Islet precursor cell (in vitro differentiated cells): ENCODE measurements at places on chromosomes 13 and 19.
A peak's percentile ranks its signal among the peaks of the same experiment; 100 is the strongest.

DNA sequence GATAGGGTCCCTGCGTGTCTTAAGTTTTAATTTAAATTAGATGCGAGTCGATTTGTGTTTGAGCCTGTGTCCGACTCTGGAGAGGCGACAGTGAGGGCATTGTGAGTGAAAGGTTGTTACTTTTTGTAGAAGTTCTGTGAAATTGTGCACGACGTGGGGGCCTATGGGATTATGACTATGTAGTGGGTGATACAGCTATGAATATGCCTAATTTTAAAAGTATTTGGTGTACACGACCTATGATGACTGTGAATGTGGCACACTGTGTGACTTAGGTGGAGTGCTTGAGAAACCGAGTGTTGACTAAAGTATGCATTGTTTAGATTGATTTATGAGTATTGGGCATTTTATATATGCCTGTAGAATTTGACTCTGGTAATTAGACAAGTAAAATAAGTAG, 646 bp downstream of the ZNF567 start:
- DNase-seq = no peak

GRCh38 chr19:6343462-6343861, 10.1 kb upstream of the ACER1 start:
- DNase-seq = no peak

GRCh38 chr13:37869506-37869755, 141 bp downstream of the TRPC4 start:
- DNase-seq = peak; percentile 65

GRCh38 chr19:917323-918151, at the start of gene KISS1R:
Gene KISS1R, plus strand, starts transcription at chr19:917333. Its CDS starts 170 bp downstream, at chr19:917503.
- DNase-seq = peak; percentile 77

GRCh38 chr13:20497006-20497775, 28.5 kb downstream of the CRYL1 start:
- peak; percentile 13 for DNase-seq

DNA sequence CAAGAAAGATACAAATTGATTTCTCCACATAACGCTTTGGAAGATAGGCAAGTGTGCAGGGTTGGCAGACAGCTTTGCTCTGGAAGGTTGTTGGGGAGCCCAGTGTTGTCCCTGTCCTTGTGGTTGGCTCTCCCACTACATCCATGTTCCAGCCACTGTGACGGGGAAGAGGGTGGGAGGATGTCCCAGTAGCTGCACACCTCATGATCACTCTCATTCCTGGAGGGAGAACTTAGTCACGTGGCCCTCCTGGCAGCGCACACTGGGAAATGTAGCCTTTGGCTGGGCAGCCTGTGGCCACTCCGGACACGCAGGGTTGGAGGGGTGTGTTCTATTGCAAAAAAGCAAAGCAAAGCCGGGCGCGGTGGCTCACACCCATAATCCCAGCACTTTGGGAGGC, 9.9 kb downstream of the POLD1 start:
- DNase-seq = no peak

DNA sequence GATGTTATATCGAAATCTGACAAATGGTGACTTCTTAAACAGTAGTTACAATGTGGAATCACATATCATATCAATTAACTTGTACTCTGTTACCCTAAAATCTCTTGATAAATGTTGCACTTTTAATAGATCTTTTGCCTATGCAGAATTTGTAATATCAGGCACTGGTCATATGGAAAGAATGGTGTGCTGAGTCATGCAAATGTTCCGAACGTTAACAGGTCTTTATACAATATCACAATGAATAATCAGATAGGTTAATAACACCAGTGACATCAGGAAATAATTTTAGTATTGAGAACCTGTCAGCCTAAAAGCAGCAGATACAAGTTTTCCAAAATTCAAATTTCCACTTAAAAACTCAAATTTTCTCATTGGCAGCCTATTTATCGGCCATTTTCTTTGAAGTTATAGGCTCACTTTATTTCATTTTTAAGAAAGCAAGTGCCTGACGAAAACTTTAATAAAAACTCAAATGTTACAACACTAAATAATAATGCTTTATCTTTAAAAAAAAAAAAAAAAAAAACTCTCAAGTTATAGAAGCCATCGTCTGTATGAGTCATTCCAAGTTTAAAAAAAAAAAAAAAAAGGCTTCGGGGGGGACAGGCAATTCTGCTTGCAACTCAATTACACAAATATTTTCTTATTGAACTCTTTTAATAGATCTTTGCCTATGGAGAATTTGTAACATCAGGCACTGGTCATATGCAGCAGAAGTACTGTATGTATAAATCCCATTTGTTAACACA, 180.9 kb downstream of the DIAPH3 start:
- no peak for DNase-seq

DNA sequence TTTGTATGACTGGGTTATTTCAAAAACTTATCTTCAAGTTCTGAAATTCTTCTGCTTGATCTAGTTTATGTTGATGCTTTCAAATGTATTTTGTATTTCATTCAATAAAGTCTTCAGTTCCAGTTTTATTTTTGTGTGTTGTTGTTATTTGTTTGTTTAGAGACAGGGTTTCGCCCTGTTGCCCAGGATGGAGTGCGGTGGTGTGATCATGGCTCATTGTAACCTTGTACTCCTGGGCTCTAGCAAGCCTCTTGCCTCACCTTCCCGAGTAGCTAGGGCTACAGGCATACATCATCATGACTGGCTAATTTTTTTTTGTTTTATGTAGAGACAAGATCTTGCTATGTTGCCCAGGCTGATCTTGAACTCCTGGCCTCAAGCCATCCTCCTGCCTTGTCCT, 40.3 kb upstream of the ARHGEF7 start:
- no peak for DNase-seq

DNA sequence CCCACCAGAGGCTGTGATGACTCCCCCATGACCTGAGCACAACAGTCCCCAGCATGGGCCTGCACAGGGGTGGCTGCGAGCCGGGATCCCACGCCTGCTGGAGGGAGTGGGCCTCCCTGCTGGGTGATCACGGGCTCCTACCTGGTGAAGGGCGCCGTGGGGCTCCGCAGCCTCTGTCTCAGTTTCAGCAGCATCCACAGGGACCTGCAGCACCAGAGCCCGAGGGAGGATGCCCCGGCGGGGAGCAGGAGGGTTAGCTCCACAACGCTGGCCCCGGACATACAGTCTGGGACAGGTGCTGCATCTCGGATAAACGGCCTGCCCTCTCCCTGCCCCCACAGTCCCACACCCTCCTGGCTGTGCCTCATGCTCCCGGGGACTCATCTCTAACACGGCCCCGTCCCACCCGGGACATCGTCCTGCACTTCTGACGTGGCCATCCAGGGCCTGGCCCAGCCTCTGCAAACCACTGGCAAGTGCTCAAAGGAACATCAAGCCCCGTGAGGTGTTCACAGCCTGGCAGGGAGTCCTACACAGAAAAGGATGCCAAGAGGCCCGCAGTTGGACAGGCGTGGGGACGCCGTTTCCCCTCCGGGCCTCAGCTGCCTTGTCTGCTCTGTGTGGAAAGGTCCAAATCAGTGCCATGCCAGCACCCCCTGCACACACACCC, 10.5 kb downstream of the PEX11G start:
- no peak for DNase-seq

DNA sequence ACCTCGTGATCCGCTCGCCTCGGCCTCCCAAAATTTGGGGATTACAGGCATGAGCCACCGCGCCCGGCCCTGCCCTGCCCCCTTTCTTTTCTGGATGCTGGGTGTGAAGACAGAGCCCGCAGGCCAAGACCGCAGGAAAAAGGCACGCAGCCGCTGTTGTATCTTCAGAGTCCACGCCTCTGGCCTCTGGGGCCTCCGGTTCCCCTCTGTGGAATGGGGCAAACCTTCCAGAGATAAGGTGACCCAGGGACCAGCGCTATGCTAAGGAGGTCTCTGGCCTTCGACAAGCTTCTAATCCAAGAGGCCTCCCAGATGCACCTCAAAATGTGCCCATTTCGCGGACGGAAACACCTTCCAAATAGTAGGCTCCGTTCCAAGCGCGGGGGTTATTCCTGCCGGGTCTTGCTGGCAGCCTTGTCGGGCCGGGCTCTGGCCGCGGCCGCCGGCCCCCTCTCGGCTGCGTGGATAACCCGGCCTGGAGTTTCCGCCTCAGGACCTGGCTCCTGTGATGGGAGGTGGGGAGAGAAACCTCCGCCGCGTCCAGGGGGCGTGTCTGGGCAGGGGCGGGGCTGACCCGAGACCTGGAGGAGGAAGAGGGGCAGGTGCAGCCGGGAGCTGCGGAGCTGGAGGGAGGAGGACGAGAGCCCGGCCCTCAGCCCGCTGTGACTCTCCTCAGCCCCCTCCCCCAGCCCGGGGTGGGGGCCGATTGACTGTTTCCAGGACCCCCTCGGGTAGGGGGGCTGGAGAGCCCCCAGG, 13.1 kb downstream of the TJP3 start:
- peak; percentile 98 for DNase-seq

GRCh38 chr13:113730258-113730691, 28.8 kb upstream of the TMEM255B start:
- no peak for DNase-seq

- peak; percentile 97 for DNase-seq
Observed at GRCh38 chr19:13051557-13052165, 51.0 kb downstream of the LYL1 start.

- DNase-seq = no peak
Observed at GRCh38 chr13:26867451-26868091, 107.0 kb upstream of the GPR12 start.

GRCh38 chr19:7921302-7921966, 1.3 kb downstream of the SNAPC2 start:
- DNase-seq = no peak

DNA sequence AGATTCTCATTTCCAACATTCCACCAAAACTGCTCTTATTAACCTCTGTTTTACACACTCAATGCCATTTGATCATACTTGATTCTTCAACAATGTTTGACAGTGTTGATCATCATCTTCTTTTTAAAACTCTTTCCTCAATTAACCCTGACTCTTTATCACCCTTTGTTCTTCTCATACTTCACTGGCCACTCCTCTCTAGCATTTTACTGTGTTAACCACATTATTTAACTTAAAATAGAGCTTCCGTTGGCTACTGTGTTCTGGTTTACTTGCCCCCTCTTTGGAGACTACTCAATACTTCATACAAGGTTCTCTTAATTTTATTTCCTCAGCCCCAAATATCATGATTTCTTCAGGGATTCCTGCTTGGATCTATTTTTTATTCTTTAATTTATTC, 121.1 kb upstream of the SPRY2 start:
- DNase-seq = no peak

- no peak for DNase-seq
Observed at GRCh38 chr19:11201791-11202190, 4.4 kb upstream of the KANK2 start.

DNA sequence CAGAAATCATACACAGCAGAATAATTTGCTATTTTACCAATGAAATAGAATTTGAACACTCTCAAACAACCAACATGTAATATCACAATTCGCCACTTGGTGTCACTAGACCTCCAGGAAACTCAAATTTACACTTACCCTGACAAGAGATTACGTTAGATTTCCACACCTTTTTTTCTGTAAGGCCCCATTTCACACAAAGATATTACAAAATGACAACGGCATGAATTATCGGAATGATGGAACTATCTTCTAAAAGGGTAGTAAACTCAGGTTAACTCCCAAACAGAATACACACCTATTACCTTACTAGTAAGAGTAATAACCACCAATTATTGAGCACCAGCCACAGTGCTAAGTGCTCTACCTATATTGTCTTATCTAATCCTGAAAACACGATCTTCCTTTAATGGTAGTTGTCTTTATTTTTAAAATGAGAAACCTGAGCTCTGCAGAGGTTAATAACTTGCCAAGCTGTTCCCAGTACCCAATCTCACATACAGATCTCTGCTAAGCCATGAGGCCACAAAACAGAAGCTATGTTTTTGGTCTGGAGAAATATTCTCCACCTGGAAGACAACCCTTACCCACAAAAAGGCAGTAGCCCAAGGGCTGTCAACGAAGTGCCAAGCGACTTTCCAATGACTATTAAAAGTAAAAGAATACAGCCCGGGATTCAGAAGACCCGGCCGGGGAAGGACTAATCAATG, 152.4 kb downstream of the DCLK1 start:
- DNase-seq = no peak

- DNase-seq = no peak
Observed at GRCh38 chr13:95497381-95497807, 55.1 kb upstream of the CLDN10 start.

- no peak for DNase-seq
Observed at GRCh38 chr13:79866436-79866835, 385.5 kb downstream of the NDFIP2 start.
